ENCODE measurements at places on chromosomes 4 and X.

DNA sequence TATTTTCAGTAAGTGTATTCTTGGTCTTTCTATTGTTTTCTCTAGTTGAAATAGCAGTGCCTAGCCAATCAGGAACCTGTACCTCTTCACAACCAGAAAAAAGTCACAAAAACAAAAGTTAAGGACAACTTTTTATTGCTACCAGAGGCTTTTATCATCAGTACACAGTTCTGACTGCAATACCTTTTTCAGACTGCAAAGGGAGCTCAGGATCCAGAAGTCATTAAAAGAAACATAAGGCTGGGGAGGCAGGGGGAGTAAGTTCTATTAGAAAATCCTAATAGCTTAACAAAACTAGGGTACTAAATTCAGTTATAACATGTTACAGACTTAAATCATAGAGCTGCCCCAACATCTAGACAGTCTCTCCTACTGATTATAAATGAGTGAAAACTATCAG, 28.8 kb downstream of the CCNI start:
- no peak for DNase-seq

DNA sequence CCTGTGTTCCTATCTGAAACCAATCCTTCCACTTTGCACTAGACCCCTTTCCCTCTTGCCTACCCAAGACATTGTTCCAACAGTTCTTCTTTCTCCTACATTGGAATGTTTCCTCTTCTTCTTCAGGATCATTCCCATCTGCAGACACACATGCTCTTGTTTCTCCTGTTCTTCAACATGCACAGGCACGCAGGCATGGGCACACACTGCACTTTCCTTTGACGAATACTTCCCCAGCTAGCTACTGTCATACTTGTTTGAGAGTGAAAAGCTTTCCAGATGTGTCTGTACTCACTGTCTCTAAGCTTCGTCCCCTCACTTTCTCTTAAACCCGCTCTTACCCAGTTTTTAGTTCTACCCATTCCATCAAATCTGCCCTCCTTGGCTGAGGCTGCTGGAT, 31.8 kb upstream of the ERVMER34-1 start:
- no peak for DNase-seq

- DNase-seq, result no peak
Observed at GRCh38 chr4:87192145-87192919, 28.1 kb downstream of the KLHL8 start.

- peak; percentile 86 for DNase-seq
Observed at GRCh38 chr4:126890994-126891393, 741.8 kb upstream of the INTU start.

DNA sequence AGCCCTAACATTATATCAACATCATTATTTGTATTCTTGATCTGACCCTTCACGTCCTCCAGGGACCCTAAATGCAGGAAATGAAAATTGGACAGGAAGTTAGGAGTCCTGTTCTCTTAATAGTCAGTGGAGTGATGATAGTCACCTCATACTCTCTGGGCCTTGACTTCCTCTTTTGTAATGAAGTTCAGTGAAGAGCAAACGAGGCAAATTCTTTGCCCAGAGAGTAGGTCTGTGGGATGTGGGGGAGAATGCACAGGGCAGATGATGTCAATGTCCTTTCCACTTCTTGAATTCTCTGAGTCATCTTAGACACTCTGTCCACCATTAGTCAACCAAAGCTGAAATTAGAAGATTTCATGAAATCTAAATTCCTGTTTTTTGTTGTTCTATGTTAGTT, 17.1 kb upstream of the GPRIN3 start:
- DNase-seq, result no peak

DNA sequence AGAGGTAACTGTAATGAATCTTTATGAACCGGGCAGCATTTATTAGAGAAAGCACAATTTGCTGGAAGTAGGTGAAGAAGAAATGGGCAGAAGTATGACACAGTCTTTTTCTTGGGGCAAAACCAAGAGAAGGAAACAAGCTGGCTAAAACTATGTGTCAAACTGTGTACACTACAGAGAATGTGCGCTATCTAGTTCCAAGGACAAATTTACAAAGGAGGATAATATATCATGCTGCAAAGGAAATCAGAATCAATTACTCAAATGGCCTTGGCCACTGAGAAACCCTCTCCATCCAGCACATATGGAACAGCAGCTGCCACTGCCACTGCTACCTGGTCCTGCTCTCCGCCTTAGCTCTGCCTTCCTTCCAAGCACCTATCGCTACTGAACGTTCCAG, 17.1 kb upstream of the MECP2 start:
- DNase-seq, result no peak

GRCh38 chr4:122978109-122978508, 55.7 kb upstream of the NUDT6 start:
- no peak for DNase-seq

DNA sequence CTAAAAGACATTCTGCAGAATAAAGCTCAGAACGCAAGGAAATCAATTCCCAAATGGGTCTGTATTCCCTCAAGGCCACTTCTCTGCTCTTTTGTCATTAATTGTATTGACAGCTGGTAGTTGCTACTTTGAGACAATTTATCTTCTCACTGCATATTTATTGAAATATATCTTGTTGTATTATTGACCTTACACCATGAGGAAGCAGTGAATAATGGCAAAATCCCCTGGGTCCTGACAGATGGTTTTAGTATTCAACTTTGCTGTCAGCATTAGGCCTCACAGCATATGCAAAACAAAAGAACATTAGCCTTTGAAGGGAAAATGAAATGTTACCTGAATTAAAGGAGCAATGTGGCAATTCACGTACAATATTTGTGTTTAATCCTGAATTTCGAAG, 406.1 kb upstream of the TRAM1L1 start:
- DNase-seq, result no peak

DNA sequence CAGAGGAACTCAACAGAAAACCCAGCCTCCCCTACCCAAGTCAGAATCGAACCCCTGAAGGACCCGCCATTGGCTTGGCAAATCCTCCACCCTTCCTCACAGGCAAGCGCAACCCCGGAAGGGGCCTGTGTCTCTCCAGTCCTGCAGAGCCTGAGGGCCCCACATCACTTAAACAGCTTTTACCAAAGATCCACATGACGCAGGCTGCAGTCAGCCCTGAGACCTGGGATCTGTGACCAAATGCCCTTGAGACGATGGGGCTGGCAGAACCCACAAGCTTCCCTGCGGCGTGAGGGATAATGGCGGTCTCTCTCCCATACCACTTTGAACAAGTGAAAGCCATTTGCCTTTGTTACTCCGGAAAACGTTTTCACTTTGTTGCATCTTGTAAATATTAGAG, 54.9 kb downstream of the ACOX3 start:
- no peak for DNase-seq

DNA sequence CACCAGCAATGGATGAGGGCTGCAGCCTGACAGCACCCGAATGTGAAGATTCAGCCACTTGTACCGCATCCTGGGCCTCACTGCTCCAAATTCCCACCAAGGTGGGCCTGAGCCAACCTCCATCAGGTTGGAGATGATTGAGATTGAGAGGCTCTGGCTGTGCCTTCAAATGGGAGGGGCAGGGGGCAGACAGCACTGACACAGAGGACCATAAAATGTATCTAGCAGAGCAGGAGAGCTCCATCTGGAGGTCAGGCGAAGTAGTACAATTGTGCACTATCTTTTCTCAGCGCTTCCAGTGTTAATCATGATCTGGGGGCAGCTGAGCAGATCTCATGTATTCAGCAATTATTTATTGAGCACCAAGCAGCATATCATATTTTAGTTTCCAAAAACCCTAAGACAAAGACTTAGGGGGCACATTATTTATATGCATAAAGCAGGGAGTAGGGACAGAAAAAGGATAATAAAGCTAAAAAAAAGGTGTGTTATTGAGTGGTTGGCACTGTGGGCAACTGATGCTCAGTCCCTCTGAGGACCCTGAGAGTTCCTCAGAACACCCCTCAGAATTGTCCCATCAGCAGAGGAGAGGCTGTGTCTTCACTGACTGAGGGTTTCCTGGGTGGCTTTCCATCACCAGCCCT, 31.6 kb upstream of the C1QTNF7 start:
- peak; percentile 64 for DNase-seq

DNA sequence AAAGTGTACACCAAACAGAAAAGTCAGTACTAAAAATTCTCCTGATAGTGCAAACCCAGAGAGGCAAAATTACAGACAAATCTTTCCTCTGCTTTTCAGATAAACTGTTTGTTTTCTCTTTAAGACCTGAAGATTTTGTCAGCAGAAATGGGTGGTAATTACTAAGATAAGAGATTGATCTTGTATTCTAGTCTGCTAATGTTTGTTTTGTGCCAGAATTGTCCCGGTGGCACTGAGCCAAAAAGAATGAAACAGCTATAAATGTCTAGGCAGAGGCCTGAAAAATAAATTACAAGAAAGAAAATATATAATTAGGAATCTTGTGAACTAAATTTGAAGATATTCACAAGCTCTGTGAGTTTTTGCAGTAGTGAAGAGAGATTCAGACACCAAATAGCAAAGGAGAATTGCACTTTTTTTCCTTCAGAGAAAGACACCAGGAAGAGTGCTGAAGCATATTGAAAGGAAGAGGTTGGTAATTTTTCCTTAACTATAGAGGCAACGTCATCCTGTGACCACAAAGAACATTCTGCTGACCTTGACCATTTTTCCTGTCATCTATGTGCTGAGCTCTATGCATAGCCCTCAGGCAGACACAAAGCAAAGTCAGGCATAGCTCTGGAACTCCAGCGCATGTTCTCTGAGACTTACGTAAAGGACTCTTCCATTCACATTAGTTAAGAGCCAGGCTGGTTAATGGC, 314.5 kb upstream of the RASGEF1B start:
- DNase-seq, result no peak

DNA sequence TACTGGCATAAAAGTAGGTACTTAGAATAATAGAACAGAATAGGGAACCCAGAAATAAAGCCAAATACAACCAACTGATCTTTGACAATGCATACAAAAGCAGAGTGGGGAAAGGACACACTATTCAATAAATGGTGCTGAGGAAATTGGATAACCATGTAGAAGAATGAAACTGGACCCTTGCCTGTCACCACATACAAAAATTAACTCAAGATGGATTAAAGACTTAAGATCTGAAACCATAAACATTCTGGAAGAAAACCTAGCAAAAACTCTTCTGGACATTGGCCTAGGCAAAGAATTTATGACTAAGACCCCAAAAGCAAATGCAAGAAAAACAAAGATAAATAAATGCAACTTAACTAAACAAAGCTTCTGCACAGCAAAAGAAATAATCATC, 45.6 kb downstream of the ARFIP1 start:
- no peak for DNase-seq

DNA sequence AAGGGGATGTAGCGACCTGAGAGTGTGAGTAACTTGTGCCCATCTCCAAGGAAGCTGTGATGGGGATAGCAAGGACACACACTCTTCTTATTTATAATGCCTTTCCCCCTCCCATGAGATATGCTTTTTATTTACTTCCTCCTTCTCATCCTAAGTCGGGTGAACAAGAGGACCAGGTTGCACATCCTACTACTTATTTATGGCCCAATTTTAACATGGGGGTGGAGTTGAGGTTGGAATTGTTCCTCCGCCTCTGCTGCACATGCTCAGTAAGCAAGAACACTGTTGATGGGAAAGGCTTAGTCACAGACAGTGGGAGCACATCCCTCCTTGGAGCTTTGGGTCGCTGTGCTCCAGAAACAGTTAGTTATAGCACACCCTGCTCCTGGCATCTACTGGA, 15.2 kb upstream of the TLR8 start:
- no peak for DNase-seq

DNA sequence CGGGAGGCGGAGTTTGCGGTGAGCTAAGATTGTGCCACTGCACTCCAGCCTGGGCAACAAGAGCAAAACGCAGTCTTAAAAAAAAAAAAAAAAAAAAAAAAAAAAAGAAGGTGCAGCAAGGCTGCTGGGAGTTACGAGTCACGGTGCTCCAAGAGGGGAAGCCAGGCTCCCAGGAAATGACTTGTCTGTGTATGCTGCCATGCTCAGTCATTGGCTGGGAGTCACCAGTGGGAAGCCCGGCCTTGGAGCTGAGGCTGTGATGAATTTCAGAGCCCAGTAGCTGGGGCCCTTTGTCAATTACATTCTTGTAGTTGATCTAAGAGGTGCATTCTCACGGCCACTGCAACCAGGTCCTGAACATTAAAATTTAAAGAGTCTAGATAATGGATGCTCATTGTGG, 1105.1 kb upstream of the TENM3 start:
- DNase-seq, result no peak

DNA sequence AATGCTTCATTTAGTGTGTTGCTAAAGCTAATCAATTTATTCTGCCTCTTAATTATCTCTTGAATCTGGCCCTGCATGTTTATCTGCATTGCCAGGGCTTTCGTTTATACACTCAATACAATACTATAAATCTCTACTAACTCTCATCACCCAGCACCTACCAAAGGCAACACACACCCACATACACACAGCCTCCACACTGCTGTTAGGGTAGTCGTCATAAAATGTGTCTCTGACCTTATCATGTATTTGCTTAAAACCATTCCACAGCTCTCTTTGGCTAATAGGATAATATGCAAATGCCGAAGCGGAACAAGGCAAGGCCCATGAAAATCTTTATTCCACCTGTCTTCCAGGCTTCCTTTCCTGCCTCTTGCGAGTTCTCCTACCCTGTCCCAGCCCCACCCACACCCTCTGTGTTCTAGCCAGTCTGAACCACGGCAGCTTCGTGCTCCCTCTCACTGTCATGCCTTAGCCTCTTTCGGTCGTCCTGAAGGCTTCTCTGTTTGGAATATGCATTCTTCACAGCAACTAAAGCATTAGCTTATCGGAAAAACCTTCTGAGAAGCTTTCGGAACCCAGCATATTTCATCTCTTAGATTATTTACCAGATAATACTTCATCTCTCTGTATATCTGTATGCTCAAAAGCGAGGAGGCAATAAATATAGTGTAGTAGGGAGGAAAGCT, 333.5 kb downstream of the TENM3 start:
- DNase-seq, result no peak

- DNase-seq, result no peak
Observed at GRCh38 chr4:26583538-26583864, 383 bp upstream of the TBC1D19 start.

All from SK-N-DZ (cell line).